Cardiac muscle cell (in vitro differentiated cells and primary cell): ENCODE measurements at places on chromosomes 1 and 21. TPM values are rescaled to one million over a fixed set of nuclear protein-coding genes. Genes with fewer than 3 reads are reported as not detected.
A peak's percentile ranks its signal among the peaks of the same experiment; 100 is the strongest.

Gene EDARADD
- total RNA-seq = 0.24 and 0.32 TPM in 2 replicates

Gene ANGPTL3
- not detected in 2 replicates for total RNA-seq

DNA sequence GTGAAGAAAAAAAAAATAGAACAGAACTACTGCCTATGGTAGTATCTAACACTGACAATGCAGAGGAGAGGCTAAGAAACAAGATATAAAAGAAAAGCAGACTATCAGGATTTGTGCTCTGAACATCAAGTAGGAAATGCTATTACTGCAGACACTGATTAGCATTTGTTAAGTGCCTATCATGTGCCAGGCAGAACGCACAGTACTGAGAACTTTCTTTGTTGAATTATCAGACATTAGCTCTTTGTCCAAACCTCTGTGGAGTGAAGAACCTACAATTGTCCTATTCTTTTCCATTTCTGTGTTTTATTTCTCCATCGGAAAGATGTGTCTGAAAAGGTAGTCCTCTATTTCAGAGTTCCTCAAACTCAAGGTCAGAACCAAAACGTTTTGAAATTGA, 30.5 kb upstream of the DISP1 start:
- no peak for DNase-seq
- no peaks in the 10 kb centered on the region for H3K36me3 ChIP-seq
- no peak overlapping the region for H3K4me3 ChIP-seq
- H3K27me3 ChIP-seq = no peaks in the 10 kb centered on the region

- no peak overlapping the region for H3K4me3 ChIP-seq
- peaks cover 10% of the 10 kb centered on the region for H3K4me1 ChIP-seq
- H3K36me3 ChIP-seq = no peaks in the 10 kb centered on the region
- DNase-seq = peak; percentile 95
- H3K27ac ChIP-seq = peak overlapping the region; percentile 88
- H3K27me3 ChIP-seq = no peaks in the 10 kb centered on the region
Measured at GRCh38 chr1:36187800-36188593, 32.0 kb downstream of the MAP7D1 start.

DNA sequence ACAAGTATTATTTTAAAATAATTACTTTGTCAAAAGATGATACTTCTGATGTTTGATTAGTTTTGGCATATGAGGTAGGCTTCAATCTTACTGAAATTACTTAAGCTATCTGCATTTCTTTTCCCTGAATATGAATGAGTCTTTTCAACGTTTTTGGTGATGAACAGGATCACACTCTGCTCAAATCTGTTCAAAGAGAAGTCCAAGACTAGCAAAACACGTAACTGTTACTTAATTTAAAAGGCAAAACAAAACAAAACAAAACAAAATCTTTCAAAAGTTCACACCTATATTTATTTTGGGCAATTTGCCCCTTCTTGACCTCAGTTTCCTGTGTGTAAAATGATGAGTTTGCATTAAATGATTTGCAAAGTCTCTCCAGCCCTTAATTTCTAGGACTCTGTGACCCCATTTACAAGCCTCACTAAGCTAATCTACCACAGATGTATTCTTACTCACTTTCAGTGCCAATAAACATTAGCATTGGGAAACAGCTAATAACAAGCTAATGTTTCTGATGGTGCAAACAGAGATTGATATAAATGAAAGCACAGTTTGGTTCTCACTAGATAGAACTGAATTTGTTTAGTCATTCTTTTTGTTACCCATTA, 865.4 kb downstream of the LTN1 start:
- H3K4me3 ChIP-seq = no peak overlapping the region
- no peak overlapping the region for H3K27ac ChIP-seq
- DNase-seq = no peak
- H3K36me3 ChIP-seq = no peaks in the 10 kb centered on the region
- H3K4me1 ChIP-seq = no peaks in the 10 kb centered on the region

GRCh38 chr1:72282271-72283021, at the start of gene NEGR1:
NEGR1 (minus strand) TSS chr1:72282539.
- no peaks in the 10 kb centered on the region for H3K36me3 ChIP-seq
- no peaks in the 10 kb centered on the region for H3K4me1 ChIP-seq
- H3K27me3 ChIP-seq = peaks cover 53% of the 10 kb centered on the region
- peak; percentile 90 for DNase-seq
- peak within 1 kb of the TSS; percentile 70 for H3K27ac ChIP-seq

DNA sequence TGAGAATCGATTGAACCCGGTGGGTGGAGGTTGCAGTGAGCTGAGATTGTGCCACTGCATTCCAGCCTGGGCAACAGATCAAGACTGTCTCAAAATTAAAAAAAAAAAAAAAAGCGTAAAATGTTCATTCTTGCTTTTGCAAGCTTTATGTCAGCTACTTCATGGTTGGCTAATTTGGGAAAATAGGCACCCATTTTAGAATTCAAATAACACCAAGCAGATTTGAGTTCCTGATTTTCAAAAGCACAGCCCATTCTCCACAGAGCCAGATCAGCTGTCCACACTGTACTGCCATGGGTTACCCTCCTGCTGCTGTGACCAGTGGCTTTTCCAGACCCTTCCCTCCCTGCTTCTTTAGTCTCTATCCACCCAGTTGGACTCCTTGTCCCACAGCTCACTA, 4.4 kb downstream of the THEM5 start:
- no peaks in the 10 kb centered on the region for H3K27me3 ChIP-seq
- no peak overlapping the region for H3K27ac ChIP-seq

DNA sequence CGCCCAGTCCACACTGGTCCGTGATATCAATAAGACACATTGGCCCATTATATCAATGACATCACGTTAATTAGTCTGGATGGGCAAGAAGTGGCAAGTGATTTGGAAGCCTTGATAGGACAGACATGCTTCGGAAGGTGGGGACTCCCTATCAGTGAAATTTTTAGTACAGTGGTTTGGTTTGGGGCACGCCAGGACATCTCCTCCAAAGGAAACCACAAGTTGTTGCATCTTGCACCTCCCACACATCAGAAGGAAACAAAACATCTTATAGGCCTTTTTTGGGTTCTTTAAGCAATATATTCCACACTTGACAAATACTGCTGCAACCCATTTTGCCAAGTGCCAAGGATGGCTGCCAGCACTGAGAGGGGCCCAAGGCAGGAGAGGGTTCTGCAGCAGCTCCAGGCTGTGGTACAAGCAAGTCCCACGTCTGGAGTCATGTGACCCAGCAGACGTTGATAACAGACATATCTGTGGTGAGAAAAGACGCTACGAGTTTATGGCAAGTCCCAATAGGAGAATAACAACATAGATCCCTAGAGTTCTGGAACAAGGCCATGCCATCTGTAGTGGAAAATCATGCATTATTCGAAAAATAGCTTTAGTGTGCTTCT, 95.3 kb upstream of the DISP3 start:
- peaks cover 11% of the 10 kb centered on the region for H3K4me1 ChIP-seq
- no peaks in the 10 kb centered on the region for H3K36me3 ChIP-seq
- no peak overlapping the region for H3K27ac ChIP-seq
- peaks cover 16% of the 10 kb centered on the region for H3K27me3 ChIP-seq
- H3K4me3 ChIP-seq = no peak overlapping the region
